ELR (cell line): ENCODE measurements at places on chromosomes 12 and 14.

DNA sequence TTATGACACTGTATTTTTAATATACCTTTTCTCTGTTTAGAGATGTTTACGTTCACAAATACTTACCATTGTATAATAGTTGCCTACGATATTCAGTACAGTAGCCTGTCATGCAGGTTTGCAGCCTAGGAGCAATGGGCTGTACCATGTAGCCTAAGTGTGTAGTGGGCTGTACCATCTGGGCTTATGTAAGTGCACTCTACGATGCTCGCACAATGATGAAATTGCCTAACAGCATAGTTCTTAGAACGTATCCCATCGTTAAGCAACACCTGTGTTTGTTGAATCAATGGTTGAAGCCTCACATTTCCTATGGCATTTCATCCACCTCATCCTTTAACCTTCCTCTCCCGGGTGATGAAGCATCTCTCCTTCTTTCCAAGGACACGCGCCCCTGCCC, 12.5 kb upstream of the EML1 start:
- no peak for DNase-seq

GRCh38 chr12:119829439-119829838, 47.7 kb downstream of the CIT start:
- DNase-seq, result no peak

- DNase-seq, result peak; percentile 13
These were observed 20.7 kb upstream of the TAS2R14 start for GRCh38 chr12:10959804-10960203.

DNA sequence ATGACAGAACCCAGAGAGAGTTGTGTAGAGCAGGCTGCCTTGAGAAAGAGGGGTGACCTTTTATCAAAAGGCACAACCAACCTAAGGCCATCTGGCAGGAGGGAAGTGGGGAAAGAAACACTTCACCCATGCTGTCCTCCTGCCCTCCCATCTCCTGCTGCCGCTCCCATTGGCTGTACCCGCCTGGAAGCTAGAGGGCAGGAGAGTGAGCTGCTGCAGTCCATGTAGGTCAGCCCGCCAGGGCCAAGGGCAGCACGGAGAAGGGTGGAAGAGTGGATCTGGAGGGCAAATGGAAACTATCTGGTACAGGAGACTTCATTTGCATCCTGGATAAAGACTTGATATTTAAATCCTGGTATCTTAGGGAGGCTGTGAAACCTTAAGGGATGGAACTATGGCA, 11.5 kb upstream of the CABP1 start:
- DNase-seq, result peak; percentile 31

- DNase-seq, result peak; percentile 20
These were observed 105.9 kb downstream of the MED13L start for GRCh38 chr12:116171549-116171948.

- DNase-seq, result no peak
These were observed 55.0 kb downstream of the CCDC85C start for GRCh38 chr14:99548871-99549515.

- DNase-seq, result no peak
These were observed 3.2 kb downstream of the DUSP6 start for GRCh38 chr12:89348894-89349699.

DNA sequence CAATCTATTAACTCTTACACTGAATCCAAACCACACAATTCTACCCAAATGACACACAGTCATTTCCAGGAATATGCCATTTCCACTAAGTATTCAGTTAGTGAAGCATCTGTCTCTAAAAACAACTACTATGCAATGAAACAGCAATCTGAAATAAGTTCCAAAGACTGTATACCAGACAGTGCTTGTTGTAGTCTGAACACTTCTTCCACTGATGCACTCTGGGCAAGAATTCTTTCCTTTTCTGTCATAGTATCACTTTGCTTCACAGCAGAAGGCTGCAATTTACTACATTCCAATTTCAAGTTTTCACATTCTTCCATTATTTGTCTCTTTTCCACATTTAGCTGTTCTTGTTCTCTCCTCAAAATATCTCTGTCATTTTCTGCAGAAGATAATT, 25.8 kb downstream of the TRIP11 start:
- no peak for DNase-seq

DNA sequence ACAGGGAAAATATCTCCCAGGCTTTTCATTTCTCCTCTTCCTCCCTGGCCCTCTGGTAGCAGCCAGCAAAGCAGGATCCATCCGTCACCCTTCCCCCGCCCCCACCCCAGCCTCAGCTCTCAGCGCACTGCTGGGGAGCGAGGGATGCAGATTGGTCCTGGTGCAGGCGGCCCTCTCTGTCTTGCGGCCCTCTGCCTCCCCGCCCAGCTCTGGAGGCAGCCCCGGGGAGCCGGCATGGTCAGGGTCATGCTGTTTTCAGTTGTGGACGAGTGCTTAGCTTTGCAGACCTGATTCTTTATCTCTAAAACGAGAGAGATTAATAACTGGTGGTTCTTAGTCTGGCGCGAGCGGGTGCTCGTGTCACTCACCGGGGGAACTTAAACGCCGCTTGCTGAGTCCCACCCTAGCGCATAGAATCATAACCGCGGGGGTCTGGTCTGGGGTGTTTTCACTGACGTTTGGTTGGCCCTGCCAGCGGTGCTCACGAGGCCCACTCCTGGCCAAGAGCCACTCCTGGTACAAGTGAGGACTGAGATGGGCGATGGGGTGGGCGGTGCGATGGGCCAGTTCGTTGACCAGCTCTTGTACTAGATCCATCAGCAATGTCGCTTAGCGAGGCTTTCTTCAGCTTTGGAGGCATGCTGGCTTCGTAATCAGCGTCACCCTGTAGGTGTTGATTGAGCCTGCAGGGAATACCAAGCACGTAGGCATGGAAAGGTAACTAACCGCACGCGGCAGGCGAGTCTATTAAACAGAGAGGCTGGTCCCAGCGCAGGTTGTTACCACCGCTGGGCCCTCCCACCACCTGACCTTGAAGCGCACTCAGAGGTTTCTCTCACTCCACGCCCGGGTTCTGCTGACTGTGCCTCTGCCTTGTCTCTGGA, 95.2 kb downstream of the TSPAN9 start:
- no peak for DNase-seq

DNA sequence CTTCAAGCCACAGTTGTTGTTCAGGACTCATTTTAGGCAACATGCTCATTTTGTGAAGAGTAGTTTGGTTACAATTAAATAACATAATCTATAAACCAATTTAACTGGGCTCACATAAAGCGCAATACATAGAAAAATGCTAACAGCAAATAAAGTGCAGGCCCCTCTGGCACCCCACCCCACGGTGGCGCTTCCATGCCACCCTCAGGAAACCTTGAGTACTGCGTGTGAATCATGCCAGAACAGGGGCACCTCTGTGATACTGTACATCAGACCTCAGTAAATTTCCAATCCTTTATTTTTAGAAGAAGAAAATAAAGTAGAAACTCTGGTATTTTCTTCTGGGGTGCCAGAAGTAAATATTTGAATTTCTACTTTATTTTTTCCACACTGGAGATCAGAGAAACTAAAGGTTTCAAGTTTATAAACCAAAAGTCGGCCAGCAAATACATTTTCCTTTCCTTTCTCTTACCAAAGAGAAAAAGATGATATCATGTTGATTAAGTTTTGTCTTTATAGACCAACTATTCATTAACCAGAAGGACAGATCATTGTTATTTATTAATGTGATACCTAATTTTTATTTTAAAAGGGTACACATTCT, 316.8 kb downstream of the PAWR start:
- DNase-seq, result peak; percentile 55

DNA sequence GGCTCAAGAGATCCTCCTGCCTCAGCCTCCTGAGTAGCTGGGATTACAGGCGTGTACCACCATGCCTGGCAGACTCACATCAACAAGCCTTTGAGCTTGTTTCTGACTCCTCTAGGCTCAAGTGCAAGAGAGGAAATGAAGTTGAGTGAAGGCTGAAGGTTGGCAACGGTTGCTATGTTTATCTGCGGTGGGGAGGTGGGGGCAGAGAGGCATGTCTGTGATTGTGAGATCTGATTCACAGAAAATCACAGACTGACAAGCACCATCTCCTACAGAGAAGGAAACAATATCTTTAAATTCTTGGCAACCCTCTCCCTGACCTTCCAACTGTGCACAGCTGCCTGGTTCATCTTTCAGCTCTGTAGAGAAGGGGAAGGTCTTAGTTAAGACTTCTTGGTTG, 22.1 kb upstream of the NINJ2 start:
- no peak for DNase-seq

- no peak for DNase-seq
These were observed 148.7 kb downstream of the MDGA2 start for GRCh38 chr14:47526591-47527244.

- DNase-seq, result peak; percentile 66
These were observed 77.4 kb downstream of the SCARB1 start for GRCh38 chr12:124786061-124786964.

- no peak for DNase-seq
These were observed 95.0 kb downstream of the ALX1 start for GRCh38 chr12:85374981-85375380.

DNA sequence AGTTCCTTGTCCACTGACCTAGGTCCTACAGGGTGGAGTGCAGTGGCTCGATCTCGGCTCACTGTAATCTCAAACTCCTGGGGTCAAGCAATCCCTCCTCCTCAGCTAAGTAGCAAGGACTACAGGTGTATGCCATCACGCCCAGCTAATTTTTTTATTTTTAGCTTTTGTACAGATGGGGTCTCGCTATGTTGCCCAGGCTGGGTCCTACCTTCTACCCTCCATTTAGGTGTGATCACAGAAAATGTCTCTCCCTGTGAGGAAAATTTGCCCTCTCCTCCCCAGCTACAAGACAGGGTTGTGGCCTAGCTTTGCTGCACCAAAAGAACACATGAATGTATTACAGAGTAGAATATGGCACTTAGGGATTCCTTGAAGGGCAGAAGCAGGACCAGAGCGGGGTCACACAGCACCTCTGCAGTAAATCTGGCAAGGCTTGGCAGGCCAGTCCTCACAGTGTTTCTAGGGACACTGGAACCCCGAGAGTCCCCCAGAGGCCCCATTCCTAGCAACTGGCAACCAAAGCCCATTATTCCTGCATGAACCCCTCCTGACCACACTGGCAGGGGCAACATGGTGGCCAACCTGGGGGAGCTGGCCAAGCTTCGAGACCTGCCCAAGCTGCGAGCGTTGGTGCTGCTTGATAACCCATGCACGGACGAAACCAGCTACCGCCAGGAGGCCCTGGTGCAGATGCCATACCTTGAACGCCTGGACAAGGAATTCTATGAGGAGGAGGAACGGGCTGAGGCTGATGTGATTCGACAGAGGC, 2.0 kb upstream of the ENO2 start:
- DNase-seq, result no peak

DNA sequence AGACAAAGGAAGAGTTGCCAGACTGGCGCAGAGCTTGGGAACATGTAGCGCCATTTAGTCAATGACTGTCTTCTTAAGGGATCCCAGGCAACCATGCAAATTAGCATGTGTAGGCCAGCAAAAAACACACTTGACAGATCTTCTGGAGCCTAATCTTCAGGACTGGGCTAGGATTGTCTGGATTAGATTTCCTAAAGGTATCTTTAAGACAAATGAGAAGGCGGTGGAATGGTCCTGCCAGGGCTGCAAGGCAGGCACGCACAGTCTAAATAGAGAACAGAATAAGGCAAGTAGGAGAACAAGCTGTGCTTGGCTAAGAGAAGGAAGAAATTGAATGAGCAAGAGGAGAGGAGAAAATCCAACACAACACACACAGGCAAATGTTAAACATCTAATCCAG, 80.0 kb downstream of the CIT start:
- no peak for DNase-seq

DNA sequence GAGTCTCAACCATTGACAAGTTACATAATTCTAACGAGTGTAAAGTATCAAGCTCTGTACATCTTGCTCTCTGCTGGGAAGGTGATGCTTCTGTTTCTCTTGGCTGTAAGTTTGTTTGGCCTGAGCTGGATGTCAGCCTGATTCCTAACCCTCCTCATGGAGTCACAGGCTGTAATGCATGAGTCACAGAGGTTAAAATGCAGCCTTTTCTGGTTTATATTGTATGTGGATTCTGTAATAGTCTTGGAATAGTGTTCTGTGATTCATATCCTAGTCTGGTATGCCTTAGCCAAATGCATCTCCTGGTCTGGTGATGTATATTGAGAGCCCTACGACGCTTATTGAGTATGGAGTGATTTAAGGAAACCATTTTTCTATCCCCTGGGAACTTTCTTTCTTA, 104.5 kb upstream of the FRMD6 start:
- DNase-seq, result peak; percentile 100

- DNase-seq, result no peak
These were observed 67.0 kb downstream of the PTHLH start for GRCh38 chr12:27905285-27906126.

DNA sequence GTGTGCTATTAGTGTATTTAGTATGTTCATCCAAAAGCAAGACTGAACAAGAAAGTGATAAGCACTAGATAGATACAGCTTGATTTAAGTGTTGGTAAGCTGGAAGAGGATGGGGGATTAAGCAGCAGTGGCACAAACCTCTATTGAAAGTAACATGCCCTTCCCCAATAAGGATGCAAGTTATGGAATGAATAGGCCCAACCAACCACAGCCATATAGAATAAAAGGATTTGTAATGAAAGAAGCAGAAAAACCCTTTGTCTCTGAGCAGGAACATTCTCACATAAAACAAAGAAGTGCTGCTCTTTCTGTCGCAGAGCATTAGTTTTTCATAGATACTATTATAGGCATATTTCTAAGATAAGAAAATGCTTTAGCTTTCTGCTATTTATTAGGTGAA, 310.7 kb downstream of the IPO8 start:
- DNase-seq, result no peak

- no peak for DNase-seq
These were observed 5.1 kb downstream of the E2F7 start for GRCh38 chr12:77060136-77060882.

DNA sequence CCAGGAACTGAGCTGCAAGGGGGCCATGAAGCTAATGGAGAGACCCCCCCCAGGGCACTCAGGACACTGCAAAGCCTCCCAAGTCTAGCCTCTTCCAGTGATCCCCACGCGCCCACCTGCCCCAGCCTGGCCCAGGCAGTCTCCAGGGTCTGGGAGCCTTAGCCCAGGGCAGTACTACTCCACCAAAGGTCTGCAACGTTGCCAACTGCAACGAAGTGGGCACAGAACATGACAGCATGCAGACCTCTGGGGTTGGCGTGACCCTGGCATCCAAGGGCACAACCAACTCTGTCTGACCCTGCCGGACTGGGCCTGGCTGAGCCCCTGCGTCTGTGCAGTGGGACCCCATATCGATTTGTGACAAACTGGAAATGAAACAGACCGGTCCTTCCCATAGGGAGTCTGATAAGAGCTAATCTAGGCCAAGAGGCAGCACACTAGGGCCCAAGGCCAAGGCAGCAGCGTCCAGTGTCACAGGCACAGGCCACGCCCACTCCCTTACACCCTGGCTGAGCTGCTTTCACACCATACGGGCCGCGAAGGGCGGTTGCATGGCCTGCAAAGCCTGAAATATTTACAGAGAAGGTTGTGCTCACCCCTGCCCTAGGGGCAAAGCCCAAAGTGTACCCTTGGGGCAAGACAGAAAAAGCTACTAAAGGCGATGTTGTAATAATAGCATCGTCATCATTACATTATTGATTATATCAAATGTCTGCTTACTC, 76.7 kb downstream of the NCOR2 start:
- DNase-seq, result no peak

DNA sequence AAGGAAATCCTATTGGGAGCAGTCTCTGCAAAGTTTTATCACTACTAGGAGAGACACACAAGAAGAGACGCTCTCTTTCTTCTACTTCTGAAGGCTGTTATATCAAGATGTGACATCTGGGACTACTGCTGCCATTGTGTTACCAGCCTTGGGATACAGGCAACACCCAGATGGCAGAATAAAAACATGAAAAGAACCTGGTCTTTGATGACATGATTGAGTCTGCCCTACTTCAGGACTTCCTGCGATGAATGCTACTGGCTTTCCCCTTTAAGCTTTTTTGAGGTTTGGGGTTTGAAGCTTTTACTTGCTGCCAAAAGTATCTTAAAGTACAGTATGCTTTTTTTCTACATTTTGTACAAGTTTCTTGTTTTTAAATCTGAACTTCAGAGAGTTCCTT, 29.2 kb upstream of the TRHDE start:
- DNase-seq, result no peak
